Activated CD8-positive, alpha-beta memory T cell treated with anti-CD3 and anti-CD28 coated beads, Interleukin-2, amount 50 U/mL, for 48 hours (primary cell): ENCODE measurements at places on chromosomes 3 and 15.

- DNase-seq, result no peak
Measured at GRCh38 chr3:134020135-134020680, 9.5 kb downstream of the SLCO2A1 start.

GRCh38 chr3:9966841-9967240 is 14.6 kb upstream of the PRRT3 start:
- no peak for DNase-seq

- no peak for DNase-seq
Measured at GRCh38 chr3:142947799-142948575, 15.5 kb downstream of the PAQR9 start.

- no peak for DNase-seq
Measured at GRCh38 chr15:50077651-50078050, 41.4 kb downstream of the ATP8B4 start.

DNA sequence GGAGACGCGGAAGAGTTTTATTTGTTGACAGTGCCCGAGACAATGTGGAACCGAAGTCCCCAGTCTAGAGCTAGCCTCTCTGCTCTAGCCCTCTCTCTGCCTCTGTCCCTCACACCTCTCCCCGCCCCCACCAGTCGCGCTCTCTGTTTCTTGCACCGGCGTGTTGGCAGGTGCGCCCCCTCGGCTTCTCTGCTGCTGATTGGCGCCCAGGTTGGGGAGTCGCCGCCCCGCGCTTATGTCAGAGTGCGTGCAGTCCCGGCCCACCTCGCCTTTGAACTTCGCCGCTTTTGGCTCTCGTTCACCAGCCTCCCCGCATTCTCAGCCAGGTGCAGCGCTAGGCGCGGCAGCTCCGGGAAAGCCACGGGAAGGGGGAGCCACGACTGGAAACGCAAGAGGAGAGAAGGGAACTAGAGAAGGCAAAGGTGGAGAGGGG is at the start of gene SOX14:
Gene SOX14 (plus strand): TSS at position 315 of the 433 bp plus-strand sequence. CDS start 470 bp downstream, outside the sequence.
- peak; percentile 49 for DNase-seq

DNA sequence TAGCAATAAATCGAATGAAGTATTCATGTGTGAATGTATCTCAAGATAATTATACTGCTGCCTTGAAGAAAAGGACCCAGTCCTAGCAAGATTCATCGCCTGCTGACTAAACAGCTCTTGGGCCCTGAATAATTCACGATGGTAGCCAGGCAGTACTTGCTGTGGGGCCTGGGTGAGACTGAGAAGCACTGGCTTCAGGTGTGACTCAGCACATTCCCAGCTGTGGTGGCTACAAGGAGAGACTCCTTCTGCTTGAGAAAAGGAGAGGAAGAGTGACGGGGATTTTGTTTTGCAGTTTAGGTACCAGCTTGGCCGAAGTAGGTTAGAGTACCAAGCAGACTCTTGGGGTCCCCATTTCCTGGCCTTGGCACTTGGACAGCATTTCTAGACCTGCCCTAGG is 47.6 kb upstream of the CD200R1L start:
- DNase-seq, result no peak

GRCh38 chr3:133926736-133927539 is 31.3 kb upstream of the RAB6B start:
- DNase-seq, result no peak

GRCh38 chr3:193010191-193010590 is 92.5 kb upstream of the MB21D2 start:
- no peak for DNase-seq

DNA sequence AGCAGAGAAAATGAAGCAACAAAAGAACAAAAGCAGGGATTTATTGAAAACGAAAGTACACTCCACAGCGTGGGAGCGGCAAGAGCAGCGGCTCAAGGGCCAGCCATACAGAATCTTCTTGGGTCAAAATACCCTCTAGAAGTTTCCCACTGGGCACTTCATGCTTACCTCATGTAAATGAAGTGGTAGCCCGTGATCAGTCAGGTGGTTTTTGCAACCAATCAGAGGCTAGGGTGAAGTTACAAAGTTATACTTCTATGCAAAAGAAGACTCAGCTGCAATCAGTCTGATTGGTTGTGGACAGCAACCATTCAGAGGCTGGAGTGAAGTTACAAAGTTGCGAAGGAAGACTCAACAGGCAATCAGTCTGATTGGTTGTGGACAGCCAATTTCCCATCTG is 37.8 kb upstream of the TRH start:
- DNase-seq, result no peak

- DNase-seq, result no peak
Measured at GRCh38 chr3:52019352-52020080, 23.8 kb upstream of the RPL29 start.

GRCh38 chr15:96428742-96429141 is 98.2 kb downstream of the NR2F2 start:
- DNase-seq, result no peak

DNA sequence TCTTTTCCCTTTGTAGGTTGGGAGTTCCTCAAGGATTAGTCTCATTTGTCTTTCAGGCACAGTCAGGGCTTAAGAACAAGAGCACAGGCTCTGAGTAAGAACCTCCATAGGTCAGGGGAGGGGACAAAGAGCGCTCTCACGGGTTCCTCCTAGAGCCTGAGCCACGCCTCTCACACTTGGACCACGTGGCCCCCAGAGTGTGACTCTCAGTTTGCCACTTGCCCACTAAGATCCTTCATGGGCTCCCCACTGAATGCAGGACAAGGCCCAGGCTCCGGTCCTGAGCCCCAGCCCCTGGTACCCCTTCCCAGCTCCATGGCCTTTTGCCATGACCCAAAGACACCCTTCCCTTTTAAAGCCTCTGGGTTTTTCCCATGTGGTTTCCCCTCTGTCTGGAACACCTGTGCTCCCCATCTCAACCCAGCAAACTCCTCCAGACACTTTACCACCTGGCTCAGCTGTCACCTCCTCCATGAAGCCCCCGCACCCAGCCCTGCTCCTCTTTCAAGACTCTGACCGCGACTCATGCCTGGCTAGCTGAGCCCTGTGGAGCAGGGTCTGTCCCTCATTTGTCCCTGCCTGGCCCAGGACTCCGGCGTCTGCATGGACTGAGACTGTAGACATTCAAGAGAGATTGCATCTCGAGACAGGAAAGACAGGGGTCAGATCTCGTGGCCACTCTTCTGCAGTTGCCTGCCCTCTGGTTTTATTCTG is 32.7 kb downstream of the IQSEC1 start:
- peak; percentile 67 for DNase-seq

DNA sequence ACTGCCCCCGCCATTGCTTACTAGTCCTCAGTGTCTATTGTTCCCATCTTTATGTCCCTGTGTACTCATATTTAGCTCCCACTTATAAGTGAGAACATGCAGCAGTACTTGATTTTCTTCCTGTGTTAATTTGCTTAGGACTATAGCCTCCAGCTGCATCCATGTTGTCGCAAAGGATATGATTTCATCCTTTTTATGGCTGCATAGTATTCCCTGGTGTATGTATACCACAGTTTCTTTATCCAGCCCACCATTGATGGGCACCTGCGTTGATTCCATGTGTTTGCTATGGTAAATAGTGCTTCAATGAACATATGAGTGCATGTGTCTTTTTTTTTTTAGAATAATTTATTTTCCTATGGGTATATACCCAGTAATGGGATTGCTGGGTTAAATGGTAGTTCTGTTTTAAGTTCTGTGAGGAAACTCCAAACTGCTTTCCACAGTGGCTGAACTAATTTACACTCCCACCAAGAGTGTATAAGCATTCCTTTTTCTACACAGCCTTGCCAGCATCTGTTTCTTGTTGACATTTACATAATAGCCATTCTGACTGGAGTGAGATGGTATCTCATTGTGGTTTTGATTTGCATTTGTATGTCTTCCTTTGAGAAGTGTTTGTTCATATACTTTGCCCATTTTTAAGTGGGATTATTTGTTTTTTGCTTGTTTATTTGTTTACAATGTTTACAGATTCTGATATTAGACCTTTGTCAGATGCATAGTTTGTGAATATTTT is 53.7 kb downstream of the GALK2 start:
- no peak for DNase-seq
